Hematopoietic multipotent progenitor cell treated with erythropoietin and hydrocortisone succinate and interleukin-3 and kit ligand, for 6 days (in vitro differentiated cells): ENCODE measurements at places on chromosomes 2 and 18.

- DNase-seq, result peak; percentile 73
These were observed 46.5 kb downstream of the UNC50 start for GRCh38 chr2:98654699-98655495.

DNA sequence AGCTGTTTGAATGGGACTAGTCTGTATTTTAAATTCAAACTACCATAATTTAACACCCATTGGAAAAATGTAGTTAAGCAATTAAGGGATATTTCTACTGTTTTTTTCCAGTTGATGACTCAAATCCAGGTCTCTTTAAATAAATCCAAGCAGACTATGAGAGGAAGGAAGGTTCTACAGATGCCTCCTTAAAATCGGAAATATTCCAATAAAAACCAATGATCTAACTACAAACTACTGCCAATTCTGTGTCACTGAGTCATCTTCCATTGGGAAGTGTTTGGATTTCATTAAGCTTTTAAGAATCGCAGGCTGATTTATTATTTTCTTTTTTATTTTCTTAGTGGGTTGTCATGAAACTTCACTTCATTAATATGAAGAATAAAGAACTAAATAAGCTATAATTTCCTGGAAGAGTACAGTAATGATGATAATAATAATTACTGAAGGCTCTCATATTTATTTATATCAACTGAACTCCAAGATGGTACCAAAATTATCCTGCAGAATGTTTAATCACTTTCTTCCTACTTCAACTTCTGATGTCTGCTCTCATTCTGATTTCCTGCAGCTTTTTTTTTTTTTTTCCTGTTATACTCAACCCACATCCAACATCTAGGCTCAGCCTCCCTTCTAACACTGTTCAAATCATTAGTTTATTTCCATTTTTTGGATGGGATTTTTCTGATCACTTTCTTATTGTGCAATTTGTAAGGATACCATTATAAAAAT lies 166.3 kb upstream of the FN1 start:
- no peak for DNase-seq

DNA sequence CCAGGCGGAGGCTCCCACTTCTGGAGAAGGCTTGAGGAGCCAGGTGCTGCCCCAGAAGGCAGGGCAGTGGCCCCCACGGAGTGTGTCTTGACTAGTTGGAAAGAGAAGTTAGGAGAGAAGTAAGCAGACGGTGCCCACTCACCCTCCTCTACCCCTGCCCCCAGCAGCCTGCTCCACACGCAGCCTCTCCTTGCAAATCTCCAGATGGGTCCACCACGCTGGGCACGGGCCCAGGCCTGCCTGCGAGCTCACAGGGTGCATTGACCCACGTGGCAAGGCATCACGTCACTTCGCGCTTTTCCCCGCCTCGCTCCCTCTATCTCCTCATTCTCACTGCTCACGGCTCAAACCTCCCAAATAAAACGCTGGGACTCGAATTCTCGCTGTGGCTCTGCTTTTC lies 71.8 kb upstream of the RAB12 start:
- no peak for DNase-seq

DNA sequence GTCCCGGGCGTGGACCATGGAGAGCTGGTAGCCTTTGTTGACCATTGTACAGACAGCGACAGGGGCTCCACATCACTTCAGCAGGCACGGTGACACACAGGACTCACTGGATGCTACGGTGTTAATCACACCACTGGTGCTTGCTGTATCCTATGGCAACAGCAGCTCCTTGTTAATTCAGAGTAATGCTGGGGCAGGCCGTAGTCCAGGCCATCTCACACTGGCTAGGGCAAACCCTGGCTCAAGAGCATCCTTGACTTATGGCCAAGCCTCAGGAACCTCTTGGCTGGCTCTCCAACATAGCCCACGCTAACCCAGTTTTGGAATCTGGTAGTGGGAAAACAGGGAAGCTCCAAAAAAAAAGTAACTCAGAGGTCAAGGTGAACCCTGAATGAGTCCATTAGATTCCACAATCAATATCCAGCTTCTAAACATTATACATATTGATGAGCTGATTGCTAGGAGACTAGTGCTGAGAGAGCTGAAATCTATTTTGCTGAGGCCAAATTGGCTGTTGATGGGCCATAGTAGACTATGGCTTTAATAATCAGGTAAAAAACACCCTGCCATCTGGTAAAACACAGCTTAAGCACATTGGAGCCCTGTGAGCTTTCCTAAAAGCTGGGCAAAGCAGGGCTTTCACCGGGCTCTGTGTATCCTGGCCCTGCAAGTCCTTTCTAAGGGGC lies 253.6 kb downstream of the PRKCE start:
- no peak for DNase-seq

DNA sequence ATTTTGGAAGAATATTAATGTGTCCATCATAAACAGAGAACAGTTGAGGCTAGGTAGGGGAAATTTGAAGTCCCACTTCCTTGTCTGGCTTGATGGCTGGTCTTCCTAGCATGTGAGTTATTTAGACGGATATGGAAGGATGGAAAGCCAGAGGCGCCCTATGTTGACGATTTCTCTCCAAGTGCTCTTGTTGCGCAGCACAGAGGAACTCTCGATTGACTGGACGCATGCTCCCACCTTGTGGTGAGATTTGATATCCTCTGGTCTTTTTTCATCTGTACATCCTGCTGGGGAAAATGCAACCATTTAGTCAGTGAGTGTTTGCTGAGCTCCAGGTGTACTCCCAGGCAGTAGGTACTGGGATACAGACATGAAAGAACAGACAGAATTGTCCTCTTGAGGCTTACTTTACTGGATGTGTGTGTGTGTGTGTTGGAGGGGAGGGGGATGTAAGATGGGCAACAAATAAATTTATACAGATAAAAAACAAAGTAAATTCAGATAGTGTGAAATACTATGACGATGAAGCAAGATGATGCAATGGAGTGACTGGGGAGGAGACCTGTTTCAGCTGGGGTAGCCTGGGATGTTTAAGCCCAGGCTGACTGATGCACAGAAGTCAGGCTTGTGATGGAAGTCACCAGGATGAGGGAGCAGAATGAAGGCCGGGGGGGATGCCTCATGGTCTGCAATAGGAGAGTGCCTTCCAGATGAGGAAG lies 137.2 kb downstream of the TRIM43 start:
- peak; percentile 67 for DNase-seq

DNA sequence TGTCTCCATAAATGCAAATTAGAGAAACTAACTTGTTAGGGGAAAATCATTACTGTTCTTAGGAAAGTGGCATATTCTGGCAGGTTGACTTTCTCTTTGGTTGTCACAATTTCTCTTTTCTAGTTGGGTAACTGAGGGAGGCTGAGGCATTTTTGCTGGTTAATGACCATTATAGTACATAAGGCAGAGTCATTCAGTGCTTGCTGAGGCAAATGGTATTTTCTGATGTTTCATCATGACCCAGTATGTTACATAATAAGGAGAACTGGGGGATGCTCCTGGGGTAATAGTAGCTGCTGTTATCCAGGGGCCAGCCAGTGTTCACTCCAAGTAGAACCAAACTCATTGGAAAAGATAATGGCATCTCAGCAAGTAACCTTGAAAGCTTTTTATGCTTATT lies 62.3 kb downstream of the ITGA6 start:
- DNase-seq, result no peak

- no peak for DNase-seq
These were observed 10.2 kb upstream of the SP9 start for GRCh38 chr2:174324530-174324929.

DNA sequence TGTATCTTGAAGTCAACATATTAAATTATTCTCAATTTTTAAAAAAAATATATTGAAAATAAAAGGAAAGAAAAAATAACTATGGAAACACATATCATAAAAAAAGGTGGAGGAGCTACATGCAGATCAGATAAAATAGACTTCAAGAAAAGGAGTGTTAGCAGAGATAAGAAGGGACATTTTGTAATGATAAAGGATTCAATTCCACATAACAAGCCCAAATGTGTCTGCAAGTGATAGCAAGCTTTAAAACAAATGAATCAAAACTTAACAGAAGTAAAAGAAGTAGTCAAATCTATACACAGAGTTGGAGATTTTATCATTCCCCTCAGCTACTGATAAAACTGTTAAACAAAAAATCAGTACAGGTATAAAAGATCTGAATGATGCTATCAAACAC lies 74.9 kb downstream of the TTC32 start:
- no peak for DNase-seq

GRCh38 chr2:33577668-33578067 lies 21.4 kb downstream of the FAM98A start:
- no peak for DNase-seq

DNA sequence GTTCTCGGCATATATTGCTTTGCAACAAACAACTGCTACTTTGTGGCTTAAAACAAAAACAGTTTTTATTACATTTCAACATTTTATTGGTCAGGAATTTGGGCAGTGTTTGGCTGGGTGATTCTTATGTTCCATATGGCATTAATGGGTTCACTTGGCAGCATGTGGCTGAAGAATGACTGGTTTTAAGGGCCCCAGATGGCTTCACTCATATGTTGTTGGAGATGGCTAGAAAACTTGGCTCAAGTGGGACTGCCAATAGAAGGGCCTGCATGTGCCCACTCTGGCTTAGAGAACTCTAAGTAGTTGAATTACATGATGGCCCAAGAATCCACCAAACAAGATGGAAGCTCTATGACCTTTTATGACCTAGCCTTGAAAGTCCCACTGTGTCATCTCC lies 86.1 kb downstream of the FASTKD2 start:
- DNase-seq, result no peak

- no peak for DNase-seq
These were observed 185.6 kb downstream of the CTIF start for GRCh38 chr18:48724442-48724841.

DNA sequence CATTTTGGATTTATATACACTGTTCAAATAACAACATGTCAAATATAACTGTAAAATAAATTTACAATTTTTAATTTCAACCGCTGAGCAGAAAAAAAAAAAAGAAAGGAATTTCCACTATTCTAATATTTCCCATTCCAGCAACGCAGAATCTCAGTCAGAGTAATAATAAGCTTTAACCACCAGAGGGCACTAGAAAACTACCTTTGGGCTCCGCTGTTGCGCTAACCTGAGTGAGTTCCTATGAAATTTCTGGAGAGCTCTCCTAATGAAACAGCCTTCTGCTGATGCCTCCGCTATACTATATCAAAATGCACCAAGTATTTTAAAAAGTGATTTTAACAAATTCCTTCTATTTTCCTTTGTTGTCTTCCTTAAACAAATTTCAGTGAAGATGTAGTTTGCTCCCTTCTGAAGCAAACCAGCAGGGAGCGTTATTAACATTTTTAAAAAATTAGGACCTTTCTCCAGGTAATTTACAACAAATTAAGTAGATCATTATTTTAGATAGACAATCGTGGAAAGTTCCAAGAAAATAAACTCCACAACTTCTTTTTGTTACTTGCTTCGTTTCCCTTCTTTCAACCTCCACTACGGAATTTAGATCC lies 23.0 kb downstream of the ERMN start:
- DNase-seq, result peak; percentile 90

DNA sequence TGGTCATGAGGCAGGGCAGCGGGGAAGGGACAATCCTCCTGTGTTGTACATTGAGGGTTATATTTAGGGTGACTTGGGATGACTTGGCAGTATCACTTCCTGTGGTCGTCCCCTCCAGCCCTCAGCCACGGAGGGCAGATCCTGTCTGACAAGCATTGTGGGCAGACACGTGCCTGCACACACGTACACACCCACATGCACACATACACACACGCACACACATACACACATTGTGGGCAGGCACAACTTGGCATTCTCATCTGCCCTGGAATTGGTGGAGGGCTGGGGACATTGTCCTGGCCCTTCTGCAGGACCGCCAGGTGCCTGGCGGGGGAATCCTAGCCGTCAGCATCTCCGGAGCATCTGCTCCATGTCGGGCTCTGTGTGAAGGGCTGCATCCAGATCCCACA lies 47.6 kb downstream of the ODC1 start:
- peak; percentile 83 for DNase-seq

- DNase-seq, result no peak
These were observed 67.0 kb downstream of the PSMG2 start for GRCh38 chr18:12769644-12770440.

DNA sequence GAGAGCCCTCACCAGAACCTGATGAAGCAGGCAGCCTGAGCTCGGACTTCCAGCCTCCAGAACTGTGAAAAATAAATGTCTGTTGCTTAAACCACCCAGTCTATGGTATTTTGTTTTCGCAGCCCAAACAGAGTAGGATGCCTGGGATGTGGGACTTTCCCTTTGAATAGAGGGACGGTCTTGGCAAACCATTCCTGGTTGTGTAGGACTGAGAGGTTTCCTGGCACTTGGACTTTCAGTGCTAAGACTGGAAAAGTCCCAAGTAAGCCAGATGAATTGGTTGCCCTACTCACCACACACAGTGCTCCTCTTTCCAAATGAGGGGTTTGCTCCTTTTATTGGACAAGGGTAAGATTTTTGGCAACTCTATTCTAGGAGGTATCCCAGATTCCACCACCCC lies 46.8 kb upstream of the ACMSD start:
- DNase-seq, result no peak

GRCh38 chr2:38600921-38601455 lies 1.7 kb downstream of the HNRNPLL start:
- no peak for DNase-seq

- peak; percentile 70 for DNase-seq
These were observed 282.0 kb upstream of the REV1 start for GRCh38 chr2:99771681-99772333.

GRCh38 chr2:42752314-42752713 lies 11.6 kb downstream of the OXER1 start:
- peak; percentile 86 for DNase-seq
